ENCODE measurements at places on chromosomes 5 and 9.

- no peak for DNase-seq
These were observed 10.0 kb downstream of the LCP2 start for GRCh38 chr5:170287532-170287931.

DNA sequence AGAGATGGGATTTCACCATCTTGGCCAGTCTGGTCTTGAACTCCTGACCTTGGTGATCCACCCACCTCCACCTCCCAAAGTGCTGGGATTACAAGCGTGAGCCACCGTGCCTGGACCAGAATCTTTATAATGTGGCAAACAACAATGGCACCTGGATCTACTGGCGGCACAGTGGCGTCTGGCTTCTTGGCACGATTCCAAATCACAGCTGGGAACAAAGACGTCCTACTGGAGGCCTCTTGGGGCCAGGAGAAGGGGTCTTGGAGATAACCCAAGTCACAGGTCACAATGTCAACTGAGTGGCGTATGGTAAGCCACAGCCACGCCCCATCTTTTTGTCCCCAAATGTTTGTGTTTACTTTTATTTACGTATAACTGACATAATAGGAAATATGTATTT, 77.8 kb upstream of the RAPGEF1 start:
- DNase-seq = no peak

- DNase-seq = no peak
These were observed 120.3 kb downstream of the INVS start for GRCh38 chr9:100219347-100219746.

DNA sequence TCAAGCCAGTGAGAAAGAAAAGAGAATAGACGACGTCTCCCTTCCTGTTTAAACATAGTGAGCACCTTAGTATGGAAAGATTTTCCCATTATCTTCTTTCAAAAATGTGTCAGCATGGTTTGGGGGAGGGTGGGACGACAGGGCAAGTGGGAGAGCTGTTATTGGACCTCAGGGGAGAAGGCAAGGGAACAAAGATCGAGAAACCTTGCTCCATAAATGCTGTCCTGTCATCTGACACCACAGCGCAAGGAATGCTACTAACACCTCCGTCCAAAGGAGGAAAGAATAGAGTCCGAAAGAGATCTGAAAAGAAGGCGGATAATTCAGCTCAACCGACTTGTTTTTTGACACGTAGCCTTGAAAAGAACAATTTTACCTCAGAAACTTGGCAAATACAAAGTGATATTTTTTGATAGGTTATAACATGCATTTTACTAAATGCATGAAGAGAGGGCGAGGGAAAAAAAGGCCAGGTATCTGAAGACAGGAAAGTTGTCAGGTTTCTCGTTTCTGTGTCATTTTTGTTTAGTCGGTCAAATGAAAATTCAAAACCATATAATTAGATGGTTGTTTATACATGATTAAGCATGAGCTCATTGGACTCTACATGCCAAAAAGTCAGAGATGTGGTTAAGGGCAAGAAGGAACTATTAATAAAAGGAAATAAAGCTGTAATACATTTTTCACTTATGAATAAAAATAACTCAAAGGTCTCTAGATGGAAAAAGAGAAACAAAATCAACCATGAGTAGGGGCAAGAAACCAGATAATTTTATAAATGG, 155.7 kb downstream of the GLIS3 start:
- no peak for DNase-seq

GRCh38 chr5:154648229-154648628, 106.9 kb upstream of the LARP1 start:
- no peak for DNase-seq

DNA sequence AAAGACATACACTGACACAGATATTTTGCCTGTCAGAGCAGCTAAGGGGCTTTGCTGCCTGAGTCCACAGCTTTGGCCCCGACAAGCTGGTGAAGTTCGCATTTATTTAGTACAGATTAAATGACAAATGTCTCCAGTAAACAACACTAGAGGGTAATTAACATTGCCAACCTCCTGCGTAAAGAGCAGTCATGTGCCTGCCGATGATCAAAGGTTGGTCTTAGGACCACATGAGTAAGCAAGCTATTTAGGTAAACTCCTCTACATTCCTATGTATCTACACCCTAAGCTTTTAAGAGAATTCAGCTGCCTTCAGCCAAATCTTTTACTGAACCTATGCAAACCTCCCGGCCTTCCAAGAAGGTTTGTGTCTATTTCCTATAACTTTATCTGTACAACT, 73.0 kb upstream of the PJA2 start:
- no peak for DNase-seq

GRCh38 chr5:68279984-68280383, 64.4 kb downstream of the PIK3R1 start:
- no peak for DNase-seq

GRCh38 chr9:78788101-78788500, 491.2 kb downstream of the PSAT1 start:
- no peak for DNase-seq

- DNase-seq = no peak
These were observed 1.4 kb downstream of the NCBP1 start for GRCh38 chr9:97635026-97635425.

DNA sequence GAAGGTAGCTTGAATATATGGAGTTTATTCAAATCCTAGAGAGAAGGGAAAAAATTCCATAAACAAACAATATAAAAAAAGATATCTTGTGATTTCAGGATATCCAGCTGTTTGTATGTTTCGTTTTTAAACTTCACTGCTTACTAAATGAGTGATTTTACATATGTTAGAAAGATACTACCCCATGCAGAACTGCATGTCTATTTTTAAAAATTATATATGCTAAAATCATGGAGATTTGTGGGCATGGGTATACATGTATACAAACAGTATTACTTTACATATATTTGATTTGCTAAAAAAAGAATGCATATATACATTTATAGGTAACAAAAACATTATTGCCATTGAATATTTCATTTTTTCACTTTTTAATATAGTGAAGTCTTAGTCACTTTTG, 178.3 kb downstream of the KDM4C start:
- no peak for DNase-seq

GRCh38 chr5:72133212-72133990, 26.1 kb downstream of the MAP1B start:
- DNase-seq = no peak

- DNase-seq = peak; percentile 76
These were observed 6.1 kb downstream of the SUSD3 start for GRCh38 chr9:93064392-93065134.

- no peak for DNase-seq
These were observed 113.0 kb downstream of the ANXA1 start for GRCh38 chr9:73264631-73265030.

DNA sequence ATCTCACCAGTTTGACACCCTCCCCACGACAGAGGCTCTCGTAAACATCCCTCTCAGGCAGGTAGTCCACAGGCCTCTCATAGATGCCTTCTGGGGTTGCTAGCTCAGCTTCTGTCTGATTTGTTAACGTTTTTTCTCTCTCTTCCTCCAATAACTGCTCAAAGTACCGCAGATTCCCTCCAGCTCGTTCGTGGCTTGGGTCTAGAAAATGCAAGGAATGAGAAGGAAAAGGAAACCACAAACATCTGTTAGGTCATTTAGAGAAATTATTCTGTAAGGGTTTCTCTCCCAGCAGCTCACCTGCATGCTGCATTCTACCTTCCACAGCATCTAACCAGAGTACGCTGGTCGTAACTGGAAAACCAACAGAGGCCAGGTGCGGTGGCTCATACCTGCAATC, 18.5 kb downstream of the P4HA2 start:
- no peak for DNase-seq

DNA sequence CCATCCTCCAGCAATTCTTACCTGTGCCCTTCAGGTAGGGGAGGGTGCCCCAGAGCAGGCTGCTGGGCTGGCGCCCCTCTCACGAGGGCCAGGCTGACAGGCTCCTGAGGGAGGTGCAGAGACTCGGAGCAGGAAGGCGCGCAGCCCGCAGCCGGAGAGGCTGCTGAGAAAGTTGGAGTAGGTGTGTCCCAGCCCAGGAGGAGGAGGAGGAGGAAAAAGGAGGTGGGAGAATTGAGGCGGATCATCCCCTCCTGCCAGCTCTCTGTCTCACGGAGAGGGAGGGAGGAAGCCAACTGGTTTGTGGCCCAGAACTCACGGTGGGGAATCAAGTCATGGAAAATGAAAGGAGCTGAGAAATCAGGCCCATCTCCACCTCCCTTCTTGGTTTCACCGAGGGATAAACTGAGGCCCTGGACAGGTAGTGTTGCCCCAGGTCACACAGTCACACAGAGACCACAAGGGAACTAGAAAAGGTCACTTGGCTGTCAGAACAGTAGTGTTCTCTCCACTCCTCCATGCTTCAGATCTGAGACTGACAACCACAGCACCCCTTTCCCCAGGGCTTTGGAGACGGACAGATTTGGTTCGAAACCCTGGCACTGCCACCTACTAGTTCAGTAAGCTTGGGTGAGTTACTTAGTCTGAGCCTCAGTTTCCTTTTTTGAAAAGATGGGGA, at the start of gene FAT2:
FAT2 (minus strand) TSS at position 188 of the 676 bp plus-strand sequence. CDS start 22,400 bp downstream, outside the sequence.
- no peak for DNase-seq

- no peak for DNase-seq
These were observed 661.1 kb downstream of the PTPRD start for GRCh38 chr9:9951556-9952160.

DNA sequence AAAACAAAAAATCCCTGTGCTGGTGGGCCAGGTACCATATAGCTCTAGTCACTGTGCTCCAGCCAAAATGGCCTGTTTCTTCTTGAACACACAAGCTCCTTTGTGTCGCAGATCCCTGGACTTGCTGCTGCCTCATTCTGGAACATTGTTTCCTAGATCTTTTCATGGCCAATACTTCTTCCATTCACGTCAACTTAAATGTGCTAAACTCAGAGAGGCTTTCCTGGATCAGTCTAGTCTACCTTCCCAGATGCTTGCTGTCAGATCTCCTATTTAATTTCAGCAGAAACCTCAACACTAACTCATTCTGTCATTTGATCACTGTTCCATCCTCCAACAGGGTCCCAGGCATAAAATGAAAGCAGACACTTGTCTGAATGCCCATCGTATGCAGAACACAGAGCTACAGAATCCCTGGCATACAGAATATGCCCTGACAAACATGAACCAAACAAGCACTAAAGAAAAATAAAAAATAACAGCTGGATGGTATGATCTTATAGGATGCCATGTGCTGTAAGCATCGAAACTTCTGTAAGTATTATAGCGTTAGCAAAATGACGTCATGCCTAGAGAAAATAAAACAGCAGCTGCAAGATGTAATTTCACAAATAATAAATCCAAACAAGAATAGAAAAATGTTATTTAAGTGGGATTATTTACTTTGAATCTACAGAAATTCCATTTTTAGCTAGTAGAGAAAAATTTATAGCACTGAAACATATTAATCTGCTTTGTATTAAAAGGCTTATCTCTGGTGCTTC, 403.7 kb upstream of the DAP start:
- DNase-seq = no peak

GRCh38 chr9:127130235-127130634, 7.8 kb upstream of the ANGPTL2 start:
- DNase-seq = no peak

GRCh38 chr9:98129451-98129881, 10.4 kb upstream of the TRIM14 start:
- no peak for DNase-seq

GRCh38 chr5:56479696-56480077, 246.6 kb upstream of the ANKRD55 start:
- no peak for DNase-seq

DNA sequence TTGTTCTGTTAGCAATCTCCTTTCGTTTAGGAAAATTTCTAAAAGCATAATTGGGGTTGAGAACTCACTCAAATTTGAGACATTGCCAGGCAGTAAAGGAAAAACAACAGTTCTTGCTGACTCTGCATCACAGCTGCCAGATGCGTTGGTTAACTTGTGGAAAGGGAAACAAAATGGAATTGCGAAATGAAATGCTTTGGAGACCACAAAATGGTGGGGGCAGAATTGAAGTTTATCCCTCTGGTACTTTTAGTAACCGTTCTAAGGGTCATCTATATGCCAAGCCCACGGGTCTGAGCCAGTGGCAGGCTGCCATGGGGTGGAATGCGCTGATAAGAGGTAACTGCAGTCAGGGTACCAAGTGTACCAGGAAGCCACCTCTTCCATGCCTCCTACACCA, 28.6 kb upstream of the SELENOP start:
- DNase-seq = no peak

DNA sequence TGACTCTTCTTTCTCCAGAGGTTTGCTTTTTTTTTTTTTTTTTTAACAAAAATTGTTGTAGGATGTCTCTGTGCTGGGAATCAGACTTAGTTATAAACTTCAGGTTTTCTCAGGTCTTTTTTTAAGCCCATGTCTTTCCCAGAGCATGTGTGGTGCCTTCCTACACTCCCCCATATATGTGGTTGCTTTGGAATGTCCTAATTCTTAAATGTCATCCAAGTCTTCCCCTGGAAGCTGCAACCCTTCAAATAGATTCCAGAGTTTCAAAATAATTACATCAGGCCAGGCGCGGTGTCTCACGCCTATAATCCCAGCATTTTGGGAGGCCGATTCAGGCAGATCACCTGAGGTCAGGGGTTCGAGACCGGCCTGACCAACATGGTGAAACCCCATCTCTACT, 73.2 kb upstream of the FAM120A start:
- DNase-seq = no peak

DNA sequence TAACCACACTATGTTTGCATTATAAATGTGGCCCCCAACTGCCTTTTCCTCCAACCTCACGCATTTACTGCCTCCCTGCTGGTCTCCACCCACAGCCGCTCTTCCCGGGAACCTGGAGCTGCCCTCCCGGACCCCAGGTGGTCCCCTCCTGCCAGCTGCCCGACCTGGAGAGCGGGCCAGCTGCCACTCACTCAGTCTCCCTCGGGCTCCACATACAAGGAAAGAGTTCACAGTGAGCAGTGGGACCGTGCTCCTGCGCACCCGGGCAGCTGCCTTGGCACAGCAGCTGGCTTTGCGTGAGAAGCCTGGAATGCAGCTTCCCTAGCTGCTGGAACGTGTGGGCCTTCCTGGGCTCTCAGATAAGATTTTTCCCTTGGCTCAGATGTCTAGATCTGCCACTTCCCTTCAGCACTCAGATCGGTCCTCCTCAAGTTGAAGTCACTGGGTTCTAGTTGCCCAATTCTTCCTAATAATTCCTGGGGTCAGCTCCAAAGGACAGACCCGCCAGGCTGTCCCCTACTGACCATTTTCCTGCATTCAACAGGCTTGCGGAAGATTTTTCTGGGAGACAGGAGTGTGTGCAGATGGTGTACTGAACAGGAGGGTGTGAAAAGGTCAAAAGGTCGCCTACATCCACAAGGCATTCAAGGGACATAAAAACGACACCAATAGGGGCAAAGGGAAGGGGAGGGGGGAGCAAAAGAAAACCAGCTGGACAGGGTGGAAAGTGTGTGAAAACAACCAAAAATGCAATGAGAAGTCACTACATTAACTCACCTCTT, 69.1 kb downstream of the MYO10 start:
- DNase-seq = no peak

GRCh38 chr9:104694218-104694617, at the start of gene OR13D1:
Gene OR13D1 (plus strand): TSS chr9:104694518. CDS start chr9:104694518, 0 bp downstream.
- no peak for DNase-seq

Measured in activated T-helper 9 cell treated with anti-CD3 and anti-CD28 coated beads, Interleukin-2, amount 50 U/mL, for 16 hours (primary cell).